ENCODE measurements at places on chromosomes 11 and 22.

- no peak for DNase-seq
These were observed 110.0 kb downstream of the FBXO7 start for GRCh38 chr22:32584650-32585049.

- peak; percentile 21 for DNase-seq
These were observed 11.2 kb downstream of the ROBO4 start for GRCh38 chr11:124886476-124886875.

DNA sequence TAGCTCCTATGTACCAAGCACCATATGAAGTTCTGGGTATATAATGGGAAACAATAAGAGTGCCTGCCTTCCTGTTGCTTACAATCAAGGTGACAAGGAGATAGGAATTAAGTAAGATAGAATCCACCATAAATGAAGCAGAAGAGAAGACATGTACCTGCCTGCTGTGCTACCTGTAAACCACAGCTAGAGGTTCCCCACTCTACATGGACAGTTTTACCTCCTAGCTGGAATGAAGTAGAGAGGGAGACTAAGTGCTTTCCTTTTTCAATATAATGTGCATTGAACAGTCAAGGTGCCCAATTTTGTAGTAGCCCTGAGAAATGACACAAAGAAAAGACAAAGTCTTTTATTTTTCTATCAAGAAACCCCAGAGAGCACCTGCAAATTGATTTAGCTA, 984.6 kb downstream of the DLG2 start:
- no peak for DNase-seq

- peak; percentile 81 for DNase-seq
These were observed 12.3 kb upstream of the BID start for GRCh38 chr22:17786435-17787161.

Measured in Right ventricle myocardium inferior (tissue), 1 donor.